Stimulated activated CD8-positive, alpha-beta memory T cell treated with anti-CD3 and anti-CD28 coated beads, Interleukin-2, amount 100 ng/mL, for 48 hours (primary cell): ENCODE measurements at places on chromosomes 5 and 9.

GRCh38 chr9:130927338-130927737 lies 11.7 kb downstream of the FIBCD1 start:
- no peak for DNase-seq

GRCh38 chr5:123722451-123722850 lies 210.5 kb downstream of the CSNK1G3 start:
- DNase-seq, result no peak

GRCh38 chr9:130882696-130883225 lies 13.9 kb downstream of the QRFP start:
- DNase-seq, result no peak

DNA sequence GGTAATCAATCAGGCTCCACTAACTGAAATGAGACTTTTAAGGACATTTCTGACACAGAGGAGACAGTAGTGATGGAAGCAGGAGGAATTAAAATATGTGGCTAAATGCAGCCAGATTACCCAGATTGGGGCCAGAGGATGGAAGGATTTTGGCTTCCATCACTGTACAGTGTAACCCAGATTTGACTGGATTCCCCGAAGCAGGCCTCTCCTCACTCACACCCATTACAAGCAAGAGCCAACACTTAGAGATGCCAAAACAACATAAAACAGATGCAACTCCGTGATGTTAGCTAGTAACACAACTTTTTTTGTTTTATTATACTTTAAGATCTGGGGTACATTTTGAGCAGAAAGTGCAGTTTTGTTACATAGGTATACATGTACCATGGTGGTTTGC lies 17.6 kb downstream of the TEK start:
- no peak for DNase-seq

DNA sequence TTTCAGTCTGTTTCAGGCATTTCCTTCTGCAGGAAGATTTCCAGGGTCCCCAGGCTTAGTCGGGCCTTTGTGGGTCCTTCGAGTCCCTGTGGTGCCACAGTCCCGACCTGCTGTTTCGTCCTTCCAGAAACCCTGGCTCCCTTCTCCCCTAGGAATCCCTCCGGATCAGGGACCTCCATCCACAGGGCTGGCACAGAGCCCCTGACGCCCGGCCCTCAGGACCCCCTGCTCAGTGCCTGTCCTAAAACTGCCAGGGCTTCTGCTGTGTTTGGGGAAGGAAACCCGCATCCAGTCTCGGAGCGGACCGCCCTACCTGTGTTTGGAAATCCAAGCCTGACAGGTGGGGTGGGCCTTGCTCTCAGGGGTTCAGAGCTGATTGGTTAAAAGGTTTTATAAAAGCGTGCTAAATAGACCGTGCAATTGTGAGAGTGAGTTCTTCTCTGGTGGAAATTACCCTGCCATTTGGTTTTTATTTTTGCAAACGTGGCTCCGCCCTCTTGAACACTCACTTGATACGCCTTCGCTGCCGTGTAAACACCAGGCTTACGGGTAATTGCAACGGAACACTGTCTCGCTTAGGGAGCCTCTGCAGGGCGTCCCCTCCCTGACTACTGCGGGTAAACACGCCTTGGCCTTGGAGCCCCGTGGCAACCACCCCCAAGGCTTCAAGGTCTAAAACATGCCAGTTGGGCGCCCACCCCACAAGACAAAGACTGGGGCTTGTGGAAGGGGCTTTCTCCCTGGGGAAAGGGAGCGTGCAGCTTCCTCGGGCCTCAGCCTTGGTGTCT lies 121.2 kb downstream of the PHF2 start:
- DNase-seq, result no peak

DNA sequence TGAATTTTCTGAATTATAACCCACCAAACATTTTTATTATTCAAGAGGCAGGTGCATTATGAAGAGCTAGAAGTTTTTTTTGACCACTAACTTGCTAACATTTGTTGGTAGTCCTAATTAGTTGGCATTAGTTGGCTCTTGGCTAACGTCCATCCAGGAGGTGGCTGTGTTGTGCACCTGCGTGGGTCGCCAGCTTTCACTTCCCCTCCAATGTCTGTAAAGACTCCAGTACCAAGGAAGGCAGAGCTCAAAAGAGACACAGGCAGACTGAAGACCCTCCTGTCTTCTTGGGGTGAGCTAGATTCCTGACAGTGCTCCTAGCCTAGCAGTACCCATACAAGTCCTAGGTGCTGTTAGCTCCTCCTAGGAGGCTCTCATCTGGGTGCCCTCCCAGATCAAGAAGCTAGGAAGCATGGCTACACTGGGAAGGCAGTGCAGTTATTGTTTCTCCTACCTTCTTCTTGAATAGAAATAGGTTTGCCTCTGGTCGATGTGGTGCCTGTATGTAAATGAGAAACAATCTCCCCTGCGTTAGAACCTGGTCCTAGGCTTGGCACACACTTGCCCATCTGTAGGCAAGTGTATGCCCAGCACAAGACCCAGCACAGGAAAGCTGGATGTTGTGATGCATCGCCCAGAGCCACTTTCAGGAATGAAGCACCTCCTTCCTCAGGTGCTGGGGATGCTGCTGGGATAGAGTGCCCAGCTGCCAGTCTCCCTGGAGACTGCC lies 190.9 kb downstream of the ICE1 start:
- DNase-seq, result no peak

GRCh38 chr9:116059466-116059865 lies 94.1 kb upstream of the PAPPA start:
- DNase-seq, result no peak

- peak; percentile 40 for DNase-seq
Observed at GRCh38 chr5:71782771-71783770, 64.0 kb downstream of the CARTPT start.

- no peak for DNase-seq
Observed at GRCh38 chr5:34529581-34530331, 126.4 kb upstream of the RAI14 start.

GRCh38 chr5:171700318-171700912 lies 85.2 kb upstream of the SMIM23 start:
- no peak for DNase-seq

- no peak for DNase-seq
Observed at GRCh38 chr5:51465165-51465564, 81.9 kb downstream of the ISL1 start.

GRCh38 chr5:56354836-56355235 lies 121.7 kb upstream of the ANKRD55 start:
- DNase-seq, result no peak

DNA sequence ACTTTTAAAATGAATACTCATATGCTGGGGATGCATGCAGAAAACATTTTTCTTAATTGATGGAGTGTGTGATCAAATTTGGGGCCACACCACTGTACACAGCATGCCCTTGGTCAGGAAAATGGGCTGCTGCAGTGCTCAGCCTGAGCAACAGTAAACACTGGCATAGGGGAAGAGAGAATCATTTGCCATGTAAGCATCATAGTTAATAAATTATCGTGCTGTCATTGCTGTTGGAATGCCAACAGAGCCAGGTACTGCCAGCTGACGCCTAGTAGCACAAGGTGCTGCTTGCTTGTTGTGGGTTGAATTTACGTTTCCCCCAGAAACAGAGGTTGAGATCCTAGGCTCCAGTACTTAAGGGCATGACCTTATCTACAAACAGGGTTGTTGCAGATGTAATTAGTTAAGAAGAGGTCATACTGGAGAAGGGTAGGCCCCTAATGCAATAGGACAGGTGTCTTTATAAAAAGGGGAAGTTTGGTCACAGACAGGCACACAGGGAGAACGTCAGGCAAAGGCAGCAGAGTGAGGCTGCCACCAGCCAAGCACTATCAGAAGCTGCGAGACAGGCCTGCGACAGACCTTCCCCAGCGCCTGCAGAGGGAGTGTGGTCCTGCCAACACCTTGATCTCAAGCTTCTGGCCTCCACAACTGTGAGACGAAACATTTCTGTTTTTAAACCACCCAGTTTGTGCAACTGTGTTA lies 25.3 kb downstream of the DAP start:
- no peak for DNase-seq

DNA sequence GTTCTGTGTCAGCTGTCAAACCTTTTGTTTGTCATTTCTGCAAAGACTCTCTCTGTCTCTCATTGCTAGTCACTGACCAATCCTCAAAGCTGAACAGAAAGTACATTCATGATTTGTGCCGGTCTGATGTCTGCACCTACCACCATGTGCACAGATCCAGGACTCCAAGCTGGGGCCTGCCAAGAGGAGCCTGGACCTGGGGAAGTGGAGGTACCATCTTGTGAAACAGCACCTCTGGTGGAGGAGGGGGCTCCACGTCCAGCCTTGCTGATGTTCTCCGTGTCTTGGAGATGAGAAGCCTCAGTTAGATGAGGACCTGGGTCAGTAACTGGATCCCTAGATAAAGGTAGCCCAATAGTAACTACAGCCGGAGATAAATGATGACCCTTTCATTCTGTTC lies 98.9 kb downstream of the TENT4A start:
- DNase-seq, result no peak

GRCh38 chr9:12463641-12464040 lies 229.5 kb upstream of the TYRP1 start:
- DNase-seq, result no peak

GRCh38 chr9:87494970-87495471 lies 2.6 kb upstream of the DAPK1 start:
- DNase-seq, result no peak

- DNase-seq, result no peak
Observed at GRCh38 chr9:18890372-18890771, 142.6 kb downstream of the SAXO1 start.

- DNase-seq, result no peak
Observed at GRCh38 chr5:11904265-11904906, at the start of gene CTNND2. CTNND2 (minus strand) TSS chr5:11904446; CDS start chr5:11903853, 593 bp downstream.

GRCh38 chr5:120512068-120512467 lies 48.0 kb downstream of the PRR16 start:
- no peak for DNase-seq
